ENCODE measurements at places on chromosomes 7 and 10. TPM values are rescaled to one million over a fixed set of nuclear protein-coding genes. Genes with fewer than 3 reads are reported as not detected.

Gene SORBS1
- total RNA-seq, result 1.1 TPM

Gene PNLIP
- total RNA-seq, result not detected

Gene CNTNAP2
- total RNA-seq, result not detected

Gene PAX4
- total RNA-seq, result not detected

Gene PSTK
- 6.7 TPM for total RNA-seq

Gene CELF2
- total RNA-seq, result 6.7 TPM

Gene LRRC27
- 10.1 TPM for total RNA-seq

Gene MAT1A
- total RNA-seq, result not detected

Gene SAMD9
- total RNA-seq, result 19.7 TPM

Gene MRLN
- total RNA-seq, result not detected

Gene NPSR1
- total RNA-seq, result not detected

Gene MYL10
- not detected for total RNA-seq

Gene GNAT3
- total RNA-seq, result 0.28 TPM

Gene NACAD
- 0.38 TPM for total RNA-seq

Gene IRF5
- 0.56 TPM for total RNA-seq

Gene PRKG1
- total RNA-seq, result 17.8 TPM

Gene TMEM196
- not detected for total RNA-seq

Gene UNCX
- not detected for total RNA-seq

Gene OPN1SW
- total RNA-seq, result not detected

Gene MYO3A
- not detected for total RNA-seq

Gene KLF14
- under 0.01 TPM for total RNA-seq

Gene CPA2
- total RNA-seq, result not detected

Gene CFAP69
- 1.2 TPM for total RNA-seq

Gene MNX1
- not detected for total RNA-seq

Gene FANK1
- 5.4 TPM for total RNA-seq

Gene FFAR4
- not detected for total RNA-seq

Gene PTPRE
- total RNA-seq, result 1.7 TPM

Gene ANKRD16
- 9.3 TPM for total RNA-seq

Gene THNSL1
- total RNA-seq, result 5.0 TPM

Gene TRIM50
- not detected for total RNA-seq

Gene EPHA1
- total RNA-seq, result 0.58 TPM

Gene TCAF2
- total RNA-seq, result 6.5 TPM

Gene TEX36
- total RNA-seq, result not detected

Gene PDE6C
- total RNA-seq, result not detected

Gene OR2A12
- total RNA-seq, result not detected

Gene AZGP1
- not detected for total RNA-seq

Gene COL13A1
- 44.3 TPM for total RNA-seq

Gene GIMAP8
- total RNA-seq, result 0.28 TPM

Gene PRTFDC1
- 15.7 TPM for total RNA-seq

Gene ENTPD1
- 0.58 TPM for total RNA-seq

Gene C1QL3
- not detected for total RNA-seq

Gene AQP1
- total RNA-seq, result 152 TPM

Data from regular cardiac myocyte (primary cell).